ENCODE measurements at places on chromosomes 6 and 20.
A peak's percentile ranks its signal among the peaks of the same experiment; 100 is the strongest.

GRCh38 chr6:109834595-109835437, 143.3 kb upstream of the GPR6 start:
- DNase-seq, result no peak

DNA sequence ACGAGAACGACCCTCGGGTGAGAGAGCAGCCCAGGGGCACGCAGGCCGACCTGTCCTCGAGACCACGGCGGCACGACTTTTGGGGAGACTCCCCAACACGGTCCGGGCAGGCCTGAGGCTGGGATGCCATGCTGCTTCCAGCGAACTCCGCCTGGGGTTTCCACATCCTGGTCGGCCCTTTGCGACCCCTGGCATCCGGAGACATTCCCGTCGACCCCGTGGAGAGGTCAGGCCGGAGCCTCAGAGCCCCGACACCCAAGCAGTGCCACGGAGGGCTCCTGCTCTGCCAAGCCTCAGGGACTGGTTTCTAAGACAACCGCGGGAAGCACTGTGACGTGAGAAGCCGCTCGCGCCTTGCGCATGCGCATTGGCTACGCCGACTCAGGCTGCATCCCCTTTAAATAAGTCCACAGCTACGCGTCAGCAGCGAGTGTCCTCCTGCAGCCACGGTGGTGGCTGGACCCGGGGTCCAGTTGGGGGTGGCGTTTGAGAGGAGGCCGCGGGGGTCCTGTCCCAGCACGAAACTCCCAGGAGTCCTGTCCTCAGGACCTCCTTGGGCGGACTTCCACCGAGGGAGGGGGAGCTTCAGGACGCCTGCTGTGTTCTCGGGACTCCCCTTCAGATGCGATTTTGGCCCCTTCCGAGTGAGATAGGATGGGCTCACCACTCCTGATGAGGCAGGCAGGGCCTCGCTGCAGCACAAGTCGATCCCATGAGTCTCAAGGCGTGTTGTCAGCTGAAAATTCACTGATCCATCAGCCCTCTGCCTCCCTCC, 1089.3 kb upstream of the DEFB115 start:
- no peak for DNase-seq

DNA sequence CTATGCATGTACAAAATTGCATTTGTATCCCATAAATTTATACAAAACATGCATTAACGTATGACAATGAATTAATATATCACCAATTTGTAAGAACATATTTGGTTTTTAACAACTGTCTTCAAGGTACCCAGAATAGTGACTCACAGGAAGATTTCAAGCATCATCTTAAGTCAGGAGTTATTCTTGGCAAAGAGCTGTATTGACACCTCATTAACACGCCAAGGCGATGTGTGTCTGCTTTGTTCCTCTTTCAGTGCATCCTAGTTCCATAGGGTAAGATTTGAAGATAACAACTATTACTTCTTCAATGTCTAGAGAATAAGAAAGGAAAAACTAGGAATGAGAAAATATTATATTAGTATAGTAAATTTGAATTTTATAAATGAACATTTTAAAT, 35.8 kb upstream of the TPD52L1 start:
- DNase-seq, result peak; percentile 81

DNA sequence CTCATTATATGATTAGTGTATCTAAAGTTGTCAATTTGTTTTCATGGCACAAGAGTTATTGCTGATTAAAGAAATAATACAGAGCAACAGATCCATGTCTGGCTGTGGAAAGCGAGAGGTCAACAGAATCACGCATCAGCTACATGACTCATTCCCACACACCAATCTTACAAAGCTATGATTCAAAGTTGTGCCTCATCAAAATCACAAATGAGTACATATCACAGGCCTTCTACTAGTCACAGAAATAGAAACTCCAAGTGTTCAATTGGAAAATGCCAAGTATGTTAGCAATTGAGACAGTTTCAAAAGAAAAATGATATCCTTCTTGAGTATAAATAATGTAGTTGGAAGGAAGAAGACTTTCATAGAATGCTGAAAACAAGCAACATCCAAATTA, 57.8 kb upstream of the NKAIN2 start:
- DNase-seq, result peak; percentile 63

DNA sequence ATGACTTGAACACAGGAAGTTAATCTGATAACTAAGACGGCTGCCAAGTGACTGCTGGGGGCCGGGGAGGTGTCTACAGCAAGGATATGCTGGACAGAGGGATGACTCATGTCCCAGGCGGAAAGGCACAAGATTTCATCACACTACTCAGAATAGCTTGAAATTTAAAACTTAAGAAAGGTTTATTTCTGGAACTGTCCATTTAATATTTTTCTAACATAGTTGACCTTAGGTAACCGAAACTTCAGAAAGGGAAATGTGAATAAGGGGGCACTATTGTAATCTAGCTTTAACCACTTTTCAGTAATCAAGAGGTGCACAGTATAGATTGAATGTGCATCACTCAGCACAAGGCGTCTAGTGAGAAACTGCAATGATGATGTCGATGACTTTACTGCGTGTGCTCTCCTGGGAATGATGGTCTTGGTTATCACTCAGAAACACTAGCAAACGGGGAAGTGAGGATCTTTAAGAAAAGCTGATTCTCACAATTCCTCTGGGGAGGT, 171.5 kb downstream of the QKI start:
- peak; percentile 53 for DNase-seq

DNA sequence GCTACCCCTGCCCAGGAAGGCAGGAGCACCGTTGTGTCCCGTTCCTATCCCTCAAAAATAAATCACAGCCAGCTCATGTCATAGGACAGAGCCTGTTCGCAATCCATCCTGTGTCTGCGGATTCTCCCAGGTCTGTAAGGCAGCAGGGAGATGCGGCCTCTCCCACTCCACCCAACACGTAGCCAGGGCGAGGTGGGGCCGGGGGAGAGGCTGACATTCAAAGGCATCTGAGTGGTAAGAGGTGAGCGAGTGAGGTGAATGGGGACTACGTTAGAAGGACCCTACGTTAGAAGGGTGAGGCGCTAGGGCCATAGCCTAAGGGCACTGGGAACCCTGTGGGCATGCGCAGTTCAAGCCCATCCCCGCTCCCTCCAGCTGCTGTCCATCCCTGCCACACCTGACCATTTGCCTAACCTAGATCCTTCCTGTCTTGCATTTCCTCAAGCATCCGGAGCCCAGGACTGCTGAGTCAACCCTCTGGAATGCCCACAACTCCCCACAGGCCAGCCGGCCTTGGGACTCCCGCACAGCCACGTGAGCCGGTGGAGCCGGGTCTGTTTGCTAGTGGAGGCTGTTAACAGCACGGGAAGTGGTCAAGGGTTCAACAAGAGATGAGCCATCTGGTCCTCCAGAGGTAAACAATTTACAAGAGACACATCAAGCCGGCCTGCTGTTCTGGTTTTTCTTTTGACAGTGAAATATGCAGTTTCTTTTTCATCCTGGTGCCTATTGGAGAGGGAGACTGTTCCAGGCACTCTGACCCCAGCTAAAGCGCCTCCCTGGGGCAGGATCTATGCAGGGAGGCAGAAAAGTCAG, 45.9 kb downstream of the RIPOR3 start:
- peak; percentile 95 for DNase-seq

GRCh38 chr20:41222703-41223102, 85.4 kb downstream of the PLCG1 start:
- no peak for DNase-seq

- DNase-seq, result no peak
Measured at GRCh38 chr6:52728394-52728793, 34.9 kb downstream of the GSTA2 start.

DNA sequence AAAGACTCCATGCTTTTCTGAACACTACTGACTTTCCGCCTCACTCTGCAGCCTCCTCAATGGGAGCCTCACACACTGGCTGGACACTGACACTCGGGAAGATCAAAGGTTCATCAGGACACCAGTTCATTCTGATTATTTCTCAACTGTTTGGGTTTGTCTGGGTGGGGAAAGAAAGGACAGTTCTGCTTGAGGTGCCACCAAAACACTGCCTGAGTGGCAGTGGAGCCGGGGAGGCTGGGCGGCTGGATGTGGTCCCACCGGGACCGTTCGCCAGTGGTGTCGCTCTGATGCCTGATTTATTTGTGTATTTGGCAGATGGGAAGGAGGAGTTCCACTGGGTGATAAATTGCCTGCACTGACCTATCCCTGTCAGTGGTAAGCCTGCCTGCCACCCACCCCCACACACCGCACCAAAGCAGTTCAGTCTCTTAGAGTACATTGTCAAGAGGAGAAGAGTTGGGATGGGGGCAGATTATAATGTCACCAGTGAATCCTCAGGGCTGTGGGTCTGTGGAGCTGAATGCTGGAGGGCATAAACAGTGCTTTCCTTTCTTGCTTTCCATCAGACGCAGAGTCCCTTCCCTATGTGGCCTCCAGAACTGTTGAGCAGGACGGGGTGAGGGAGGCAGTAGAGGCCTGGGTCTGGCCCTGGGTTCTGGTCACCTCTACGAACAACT, 49.8 kb downstream of the EDN1 start:
- no peak for DNase-seq

DNA sequence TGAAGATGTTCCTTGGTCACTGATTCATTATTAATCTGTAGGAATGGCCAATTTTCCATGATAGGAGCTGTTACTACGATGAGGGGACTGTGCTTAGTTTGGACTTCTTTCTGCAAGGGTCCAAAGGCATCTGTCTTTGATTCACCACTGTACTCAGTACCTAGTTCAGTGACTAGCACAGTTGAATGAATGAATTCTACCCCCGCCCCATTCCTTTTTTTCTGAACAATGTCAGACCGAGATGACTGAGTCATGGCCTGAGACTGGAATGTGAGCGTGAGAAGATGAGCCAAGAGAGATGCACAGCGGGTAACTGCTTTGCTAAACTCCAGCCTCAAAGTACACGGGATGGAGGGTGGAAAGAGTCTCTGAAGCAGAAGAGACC, 419 bp upstream of the SNHG17 start:
- DNase-seq, result peak; percentile 42

GRCh38 chr20:42628683-42629082, 561.0 kb downstream of the PTPRT start:
- no peak for DNase-seq

DNA sequence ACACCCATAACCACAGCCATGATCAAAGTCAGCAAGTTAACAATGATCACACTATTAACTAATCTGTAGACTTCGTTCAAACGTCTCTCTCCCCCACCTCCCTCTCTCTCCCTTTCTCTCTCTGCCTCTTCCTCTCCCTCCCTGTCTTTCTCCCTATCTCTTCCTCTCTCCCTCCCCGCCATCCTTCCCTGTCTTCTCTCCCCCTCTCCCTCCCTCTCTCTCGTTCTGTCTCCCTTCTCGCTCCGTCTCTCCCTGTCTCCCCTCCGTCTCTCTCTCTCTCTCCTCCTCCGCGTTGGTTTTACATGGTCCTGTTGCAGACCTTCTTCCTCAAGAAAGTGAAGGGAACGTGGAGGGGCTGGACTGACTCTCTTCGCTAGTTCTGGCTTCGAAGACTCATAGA, 308.9 kb upstream of the FOXQ1 start:
- no peak for DNase-seq

- no peak for DNase-seq
Measured at GRCh38 chr20:59808729-59809381, 124.6 kb downstream of the SYCP2 start.

- no peak for DNase-seq
Measured at GRCh38 chr6:30767158-30767943, 23.0 kb upstream of the IER3 start.

- no peak for DNase-seq
Measured at GRCh38 chr6:3347826-3348225, 89.1 kb downstream of the PSMG4 start.

- no peak for DNase-seq
Measured at GRCh38 chr6:75481936-75482593, 11.5 kb downstream of the FILIP1 start.

DNA sequence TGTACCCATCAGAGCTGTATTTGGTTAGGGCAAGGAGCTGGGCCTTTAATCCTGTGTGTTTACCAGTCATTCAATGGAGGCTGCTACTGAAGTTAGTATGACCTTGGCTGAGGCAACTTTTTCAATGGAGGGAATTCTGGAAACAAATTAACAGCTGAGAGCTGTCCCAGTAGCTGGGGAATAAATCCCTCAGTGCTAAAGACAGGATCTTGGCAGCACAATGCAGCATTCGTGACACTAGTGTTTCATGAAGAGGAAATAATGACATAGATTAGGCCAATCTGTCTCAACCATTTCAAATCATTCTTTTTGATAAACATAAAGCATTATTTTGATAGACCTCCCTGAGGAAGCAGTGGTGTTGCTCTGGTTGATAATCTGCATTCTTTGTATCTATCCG, 42.9 kb downstream of the GRM1 start:
- no peak for DNase-seq

GRCh38 chr6:111651185-111652034, 45.7 kb upstream of the TRAF3IP2 start:
- DNase-seq, result no peak

DNA sequence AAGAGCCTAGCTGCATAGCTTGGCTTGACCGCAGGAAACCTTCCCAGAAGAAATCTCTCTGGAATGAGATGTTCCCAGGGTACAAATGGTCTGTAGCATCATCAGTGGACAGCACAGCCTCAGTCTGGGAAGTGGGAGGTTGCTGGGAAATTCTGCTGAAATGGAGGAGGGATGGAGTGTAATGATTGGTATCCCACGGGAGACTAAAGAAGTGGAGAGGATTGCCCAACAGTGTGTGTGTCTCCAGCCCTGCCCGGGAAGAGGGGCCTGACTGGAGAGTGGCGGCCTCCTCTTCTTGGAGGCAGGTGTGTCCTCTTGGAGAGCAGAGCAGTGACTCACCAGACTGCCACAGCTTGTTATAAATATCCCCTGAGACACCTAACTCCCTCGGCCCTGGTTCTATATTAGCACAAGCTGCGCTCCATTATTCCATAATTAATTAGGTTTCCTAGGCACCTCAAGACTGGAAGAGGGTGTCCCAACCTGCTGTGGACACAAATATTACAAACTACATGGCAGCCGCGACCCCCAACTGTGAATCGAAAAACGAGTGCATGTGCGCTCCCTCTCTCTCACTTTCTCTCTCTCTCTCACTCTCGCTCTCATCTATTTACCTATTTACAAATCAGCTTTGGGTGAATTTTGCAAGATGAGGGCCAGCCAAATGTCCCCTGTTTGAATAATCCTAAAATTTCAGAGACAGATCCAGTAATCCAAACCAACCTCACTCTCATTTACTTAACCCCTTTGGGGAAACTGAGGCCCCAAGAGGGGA, 68.8 kb downstream of the FGD2 start:
- peak; percentile 29 for DNase-seq

- DNase-seq, result peak; percentile 84
Measured at GRCh38 chr6:112909781-112910180, 562.7 kb downstream of the RFPL4B start.

DNA sequence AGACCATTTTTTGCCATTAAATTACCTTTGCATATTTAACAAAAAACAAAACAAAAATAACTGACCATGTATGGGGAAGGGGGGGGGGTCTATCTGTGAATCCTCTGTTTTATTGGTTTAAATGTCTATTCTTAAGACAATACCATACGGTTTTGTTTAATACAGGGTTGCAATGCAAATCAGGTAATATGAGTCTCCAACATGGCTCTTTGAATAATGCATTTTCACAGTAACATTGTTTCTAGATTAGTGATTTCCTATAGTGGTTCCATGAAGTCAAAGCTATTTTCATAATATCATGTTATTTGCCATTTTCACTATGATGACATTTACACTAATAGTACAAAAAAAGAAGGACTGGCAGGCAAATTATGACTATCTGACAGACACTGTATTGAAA, 64.7 kb upstream of the LYRM2 start:
- DNase-seq, result no peak

Data from mammary epithelial cell (primary cell).